Stimulated activated CD4-positive, alpha-beta T cell treated with anti-CD3 and anti-CD28 coated beads, Interleukin-15, amount 100 ng/mL, for 1 hour (primary cell): ENCODE measurements at places on chromosomes 4 and X.

GRCh38 chr4:54157606-54158005 lies 57.6 kb downstream of the GSX2 start:
- no peak for DNase-seq

DNA sequence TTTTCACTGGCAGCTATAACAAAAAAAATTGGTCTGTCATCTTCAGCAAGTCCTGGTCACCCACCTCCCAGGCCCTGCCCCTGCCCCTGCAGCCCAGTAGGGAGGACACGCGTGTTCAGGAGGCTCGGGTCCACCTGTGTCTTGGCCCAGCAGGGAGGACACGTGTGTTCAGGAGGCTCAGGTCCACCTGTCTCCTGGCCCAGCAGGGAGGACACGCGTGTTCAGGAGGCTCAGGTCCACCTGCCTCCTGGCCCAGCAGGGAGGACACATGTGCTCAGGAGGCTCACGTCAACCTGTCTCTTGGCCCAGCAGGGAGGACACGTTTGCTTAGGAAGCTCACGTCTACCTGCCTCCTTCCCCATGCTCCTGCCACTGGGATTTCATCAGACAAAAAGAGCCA lies 44.9 kb downstream of the HTT-AS start:
- no peak for DNase-seq

DNA sequence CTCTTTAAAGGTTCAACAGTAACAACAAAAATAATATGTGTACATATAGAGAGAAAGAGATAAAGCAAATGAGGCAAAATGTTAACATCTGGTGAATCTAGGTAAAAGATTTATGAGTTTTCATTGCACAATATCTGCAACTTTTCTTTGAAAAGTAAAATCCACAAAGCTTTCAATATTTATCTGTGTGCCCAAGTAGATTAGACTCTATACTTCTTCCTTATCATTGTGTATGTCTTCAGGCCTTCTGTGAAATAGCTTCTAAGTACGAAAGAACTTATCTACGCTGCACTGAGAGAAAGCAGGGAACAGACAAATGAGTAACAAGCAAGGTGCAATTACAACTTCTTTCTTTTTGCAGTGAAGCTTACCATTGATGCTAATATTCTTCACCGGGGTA lies 81.6 kb downstream of the NPNT start:
- DNase-seq = no peak

GRCh38 chrX:17033225-17033624 lies 86.8 kb downstream of the REPS2 start:
- no peak for DNase-seq

DNA sequence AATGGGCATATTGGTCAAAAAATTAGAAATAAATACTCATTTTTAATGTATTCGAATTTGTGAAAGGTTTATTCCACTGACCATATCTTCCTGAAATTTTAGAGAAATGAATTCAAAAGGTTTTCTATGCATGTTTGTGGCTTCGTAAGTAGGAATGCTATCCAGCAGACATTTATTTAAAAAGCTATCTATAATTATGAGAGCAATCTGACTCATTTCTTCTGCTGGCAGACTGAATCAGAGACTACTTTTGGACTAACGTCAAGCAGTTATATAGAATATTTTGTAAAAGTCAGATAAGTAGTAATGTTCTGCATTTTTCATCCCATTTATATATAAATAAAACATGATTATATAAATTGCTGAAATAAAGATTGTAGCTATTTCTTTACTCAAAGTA lies 125.0 kb downstream of the SPCS3 start:
- DNase-seq = no peak

GRCh38 chr4:1821679-1822567 lies 28.8 kb downstream of the FGFR3 start:
- DNase-seq = no peak

DNA sequence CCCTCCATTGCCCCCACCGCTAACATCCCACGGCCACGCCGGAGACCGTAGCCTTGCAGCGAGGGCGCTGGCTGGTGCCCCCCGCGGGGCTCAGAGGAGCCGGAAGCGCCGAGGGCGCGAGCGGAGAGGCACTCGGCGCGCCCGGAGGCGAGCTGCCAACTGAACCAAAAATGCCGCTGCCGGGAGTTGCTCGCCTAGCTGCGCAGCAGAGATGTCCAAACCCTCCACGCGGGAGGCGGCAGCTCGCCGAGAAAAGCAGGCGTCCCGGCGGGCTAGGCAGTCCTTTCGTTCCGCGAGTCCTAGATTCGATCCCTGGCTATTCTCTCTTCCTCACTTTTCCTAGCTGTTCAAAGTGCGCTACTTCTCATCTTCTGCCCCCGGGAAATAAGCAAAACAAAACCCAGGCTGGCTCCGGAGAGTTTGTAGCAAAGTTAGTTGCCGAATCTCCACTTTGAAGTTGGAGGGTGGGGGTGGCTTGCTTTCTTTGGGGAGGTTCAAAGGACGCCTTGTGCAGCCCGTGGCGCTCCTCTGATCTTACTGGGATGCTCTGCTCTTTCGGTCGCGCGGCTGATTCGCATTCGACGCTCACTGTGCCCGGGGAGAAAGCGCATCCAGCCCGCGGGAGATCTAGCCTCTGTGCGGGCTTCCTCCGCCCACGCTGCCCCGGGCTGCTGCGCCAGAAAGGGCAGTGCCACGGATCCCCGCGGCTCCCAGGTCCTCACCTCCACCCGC lies 723 bp downstream of the NKX6-1 start:
- no peak for DNase-seq

- no peak for DNase-seq
Measured at GRCh38 chr4:153021276-153021675, 85.2 kb downstream of the FHDC1 start.

DNA sequence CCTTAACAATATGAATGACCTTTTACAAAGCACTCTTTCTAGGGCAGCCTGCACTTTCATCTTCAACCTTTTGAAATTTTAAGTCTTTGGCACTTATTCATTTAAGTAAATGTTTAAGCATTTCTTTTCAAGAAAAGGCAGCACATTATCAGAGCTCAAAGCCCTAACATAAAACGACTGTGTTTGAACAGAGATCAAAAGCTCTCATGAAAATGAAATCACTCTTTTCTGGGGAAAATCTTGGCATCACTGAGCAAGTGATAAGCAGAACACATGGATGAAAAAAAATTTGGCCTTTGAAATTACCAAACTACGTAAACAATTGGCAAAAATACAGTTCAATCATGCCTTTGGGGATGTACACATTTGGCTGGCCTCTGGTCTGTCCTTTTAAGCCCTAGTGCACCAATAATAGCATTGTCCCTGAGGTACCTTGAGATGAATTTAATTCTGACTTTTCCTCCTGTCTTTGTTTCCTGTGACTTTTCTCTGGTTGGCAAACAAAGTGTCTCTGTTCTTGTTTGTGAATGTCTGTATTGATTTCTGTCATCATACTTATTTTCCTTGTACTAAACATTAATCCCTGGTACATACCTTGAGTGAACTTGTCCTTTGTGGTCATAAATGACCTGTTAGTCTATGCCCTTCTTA lies 12.9 kb upstream of the ODAM start:
- no peak for DNase-seq

GRCh38 chr4:16253127-16253960 lies 27.1 kb upstream of the TAPT1 start:
- no peak for DNase-seq
